ENCODE measurements at places on chromosomes 6 and 20. TPM values are rescaled to one million over a fixed set of nuclear protein-coding genes. Genes with fewer than 3 reads are reported as not detected.

- DNase-seq = peak; percentile 41
Observed at GRCh38 chr6:143536461-143536865, 24.9 kb upstream of the FUCA2 start.

DNA sequence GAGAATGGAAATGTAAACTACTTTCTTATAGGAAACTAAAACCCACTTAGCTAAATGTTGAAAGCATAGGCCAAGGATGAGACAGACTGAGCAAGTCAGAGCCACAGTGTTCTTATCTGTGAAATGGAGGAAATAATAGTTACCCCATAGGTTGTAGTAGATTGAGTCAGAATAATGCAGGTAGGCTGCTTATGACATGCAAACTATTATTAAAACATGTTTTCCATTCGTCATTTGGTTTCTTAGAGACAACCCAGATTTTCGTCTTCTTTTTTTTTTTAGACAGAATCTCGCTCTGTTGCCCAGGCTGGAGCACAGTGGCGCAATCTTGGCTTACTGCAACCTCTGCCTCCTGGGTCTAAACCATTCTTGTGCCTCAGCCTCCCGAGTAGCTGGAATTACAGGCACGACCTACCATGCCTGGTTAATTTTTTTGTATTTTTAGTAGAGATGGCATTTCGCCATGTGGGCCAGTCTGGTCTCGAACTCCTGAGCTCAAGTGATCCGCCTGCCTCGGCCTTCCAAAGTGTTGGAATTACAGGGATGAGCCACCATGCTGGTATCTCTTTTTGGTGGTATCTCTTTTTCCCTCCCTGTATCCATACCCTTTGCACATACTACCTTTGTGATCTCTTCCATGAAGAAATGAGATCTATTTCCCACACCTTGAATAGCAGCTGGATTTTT is 196.5 kb upstream of the ZNF217 start:
- no peak for DNase-seq

- DNase-seq = no peak
Observed at GRCh38 chr6:69090132-69090531, 455.1 kb downstream of the ADGRB3 start.

Gene RAD21L1
- total RNA-seq = not detected

Gene SLC24A3
- total RNA-seq = 0.37 TPM

DNA sequence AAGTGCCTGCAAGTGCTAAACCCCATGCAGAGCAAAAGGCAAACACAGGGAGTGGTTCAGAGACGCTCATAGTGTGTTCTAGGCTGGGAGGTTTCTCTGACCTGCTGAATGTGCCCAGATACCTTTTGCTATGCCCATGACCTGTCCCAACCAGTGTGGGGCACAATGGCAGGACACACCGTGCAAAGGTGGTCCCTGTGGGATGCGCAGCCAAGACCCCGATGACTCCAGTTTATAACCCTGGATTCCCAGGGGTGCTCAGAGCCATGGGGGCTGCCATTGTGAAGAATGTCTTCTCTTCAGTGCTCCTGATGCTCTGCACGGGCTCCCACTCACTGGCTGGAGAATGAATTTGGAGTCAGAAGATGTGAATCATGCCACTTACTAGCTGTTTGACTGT is 2.2 kb upstream of the NINL start:
- DNase-seq = no peak

DNA sequence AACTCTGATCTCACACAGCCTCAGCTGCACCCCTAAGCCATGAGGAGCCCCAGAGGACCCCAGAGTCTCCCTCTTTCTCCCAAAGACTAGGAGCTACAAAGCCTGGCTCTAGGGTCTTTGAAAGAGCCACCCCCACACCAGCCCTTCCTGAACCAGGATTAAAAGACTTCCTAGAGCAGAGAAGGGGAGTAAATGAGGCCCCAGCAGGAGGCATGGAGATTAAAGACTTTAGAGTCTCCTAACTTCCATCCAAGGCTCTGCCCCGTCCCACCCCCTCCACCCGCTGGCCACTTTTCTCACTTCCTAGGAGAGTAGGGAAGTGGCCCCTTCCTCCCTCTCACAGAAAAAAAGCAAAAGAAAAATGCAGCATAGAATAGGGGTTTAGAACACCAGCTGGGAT is 1.7 kb downstream of the PREX1 start:
- no peak for DNase-seq

DNA sequence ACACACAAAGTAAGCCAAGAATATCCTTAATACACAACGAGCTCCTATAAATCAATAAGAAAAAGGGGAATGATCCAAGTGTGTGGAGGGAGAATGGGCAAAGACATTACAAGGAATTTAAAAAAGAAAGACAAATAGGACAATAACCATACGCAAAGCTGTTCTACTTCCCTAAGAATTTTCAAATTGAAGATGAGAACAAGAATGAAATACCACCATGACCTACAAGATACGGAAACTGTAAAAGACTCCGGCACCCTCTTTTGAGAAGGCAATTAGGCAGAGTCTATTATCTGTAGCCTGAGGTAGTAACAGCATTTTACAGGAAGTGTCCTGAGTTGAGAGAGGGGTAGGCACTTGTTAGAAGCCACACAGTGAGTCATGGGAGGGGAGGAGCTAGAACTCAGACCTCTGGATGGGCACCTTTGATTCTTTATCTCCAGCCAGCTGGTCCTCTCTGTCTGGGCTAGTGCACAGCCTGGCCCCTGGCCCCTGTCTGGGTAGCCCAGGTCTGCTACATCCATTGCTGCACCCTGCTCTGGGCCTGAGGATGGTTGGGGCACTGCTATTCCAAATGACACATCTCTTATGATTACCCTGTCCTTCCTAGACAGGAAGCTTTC is 15.3 kb downstream of the RSPO4 start:
- DNase-seq = no peak
